ENCODE measurements at places on chromosomes 2 and 18.
A peak's percentile ranks its signal among the peaks of the same experiment; 100 is the strongest.

GRCh38 chr2:47299555-47299954 is 103.4 kb upstream of the MSH2 start:
- peak; percentile 47 for DNase-seq

GRCh38 chr2:1620081-1620480 is 124.2 kb downstream of the PXDN start:
- no peak for DNase-seq

- DNase-seq = no peak
Observed at GRCh38 chr2:191176305-191176704, 25.5 kb upstream of the STAT4 start.

- peak; percentile 74 for DNase-seq
Observed at GRCh38 chr2:121721926-121722325, 14.7 kb downstream of the NIFK start.

DNA sequence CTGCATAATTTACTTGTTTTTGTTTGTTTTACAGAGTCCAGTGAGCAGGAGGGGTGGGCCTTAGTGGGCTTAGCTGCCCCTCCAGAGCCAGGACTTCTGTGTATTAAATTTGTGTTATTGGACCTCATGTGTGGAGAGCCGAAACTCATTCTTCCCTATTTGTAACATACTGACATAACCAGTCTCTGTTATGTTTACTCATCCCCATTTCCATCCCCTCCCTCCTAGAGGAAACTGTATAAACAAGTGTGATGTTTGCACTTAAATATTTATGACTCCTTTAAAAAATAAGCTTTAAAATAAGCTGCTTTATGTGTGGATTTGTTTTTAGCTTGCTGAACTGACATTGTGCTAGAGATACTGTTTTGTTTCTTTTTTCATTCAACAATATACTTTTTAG is 13.8 kb downstream of the ZNF512 start:
- DNase-seq = peak; percentile 16

GRCh38 chr2:216989340-216990129 is 129.7 kb upstream of the TNP1 start:
- no peak for DNase-seq

DNA sequence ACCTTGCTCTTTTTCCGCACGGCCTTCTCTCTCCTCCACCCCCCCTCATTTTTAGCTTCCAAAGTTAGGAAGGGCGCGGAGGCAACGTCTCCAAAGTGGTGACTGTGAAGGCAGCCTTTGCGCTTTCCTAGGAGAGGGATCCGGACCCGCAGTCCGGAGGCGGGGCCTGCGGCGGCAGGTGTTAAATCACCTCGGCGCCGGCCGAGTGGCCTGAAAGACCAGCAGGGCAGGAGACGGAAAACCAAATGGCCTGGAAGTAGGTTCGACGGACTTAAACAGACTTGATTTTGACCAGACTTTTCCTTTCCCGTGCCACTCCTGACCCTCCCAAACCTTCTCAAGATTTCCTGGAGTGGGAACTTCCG is 615 bp downstream of the GORASP2 start:
- peak; percentile 42 for DNase-seq

DNA sequence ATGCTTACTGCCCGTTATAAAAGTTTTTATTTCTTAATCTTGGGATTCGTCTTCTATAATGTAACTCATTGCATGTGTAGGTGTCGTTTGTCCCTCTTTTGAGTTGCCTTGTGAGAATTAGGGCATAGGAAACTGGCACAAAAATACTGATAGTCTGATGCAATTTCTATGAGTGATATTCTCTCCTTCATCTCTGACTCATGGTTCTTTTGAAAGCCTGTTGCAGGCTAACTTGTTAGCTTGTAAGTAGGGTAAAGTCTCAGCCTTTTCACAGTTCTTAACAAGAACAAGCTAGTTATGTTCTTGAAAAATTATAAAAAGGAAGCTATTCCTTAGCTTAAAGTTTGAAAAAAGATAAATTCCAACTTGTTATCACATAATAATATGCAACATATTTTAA is 1085.4 kb upstream of the NRXN1 start:
- no peak for DNase-seq

DNA sequence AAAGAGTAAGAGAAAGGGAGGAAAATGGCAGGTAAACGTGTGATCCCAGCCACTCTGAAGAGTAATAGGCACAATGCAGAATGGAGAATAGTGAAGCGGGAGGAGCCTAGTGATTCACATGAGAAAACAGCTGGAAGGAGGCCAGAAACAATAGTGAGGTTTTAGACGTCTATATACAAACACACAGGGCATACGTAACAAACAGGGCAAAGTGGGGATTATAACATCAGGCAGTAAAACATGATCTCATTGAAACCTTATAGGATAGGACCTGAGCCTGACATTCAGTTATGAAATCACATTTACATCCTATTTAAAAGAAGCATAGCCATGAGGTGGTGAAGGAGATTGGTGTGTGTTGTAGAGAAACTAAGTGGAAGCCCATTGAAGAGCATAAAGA is 33.0 kb upstream of the GATA6 start:
- DNase-seq = no peak

- DNase-seq = no peak
Observed at GRCh38 chr2:165068487-165068757, 113.1 kb upstream of the SLC38A11 start.

GRCh38 chr2:20594957-20595356 is 55.9 kb downstream of the HS1BP3 start:
- DNase-seq = no peak

DNA sequence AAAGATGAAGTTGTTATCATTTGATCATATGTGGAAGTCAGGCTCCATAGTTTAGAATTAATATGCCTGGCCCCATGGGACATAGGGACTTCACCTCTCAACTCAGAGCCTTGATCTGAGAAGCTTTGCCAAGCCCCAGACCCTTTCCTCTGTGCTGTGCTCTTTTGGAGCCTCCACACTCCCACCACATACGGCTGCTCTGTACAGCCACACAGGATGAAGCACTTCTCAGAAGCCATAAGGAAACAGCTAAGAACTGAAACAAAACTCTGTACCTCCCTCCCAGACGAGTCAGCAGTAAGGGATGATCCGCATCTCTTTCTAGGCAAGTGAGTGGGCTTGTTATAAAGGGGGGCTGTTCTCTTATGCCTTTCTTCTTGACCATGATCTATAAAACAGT is 66.5 kb downstream of the CAB39 start:
- DNase-seq = no peak

DNA sequence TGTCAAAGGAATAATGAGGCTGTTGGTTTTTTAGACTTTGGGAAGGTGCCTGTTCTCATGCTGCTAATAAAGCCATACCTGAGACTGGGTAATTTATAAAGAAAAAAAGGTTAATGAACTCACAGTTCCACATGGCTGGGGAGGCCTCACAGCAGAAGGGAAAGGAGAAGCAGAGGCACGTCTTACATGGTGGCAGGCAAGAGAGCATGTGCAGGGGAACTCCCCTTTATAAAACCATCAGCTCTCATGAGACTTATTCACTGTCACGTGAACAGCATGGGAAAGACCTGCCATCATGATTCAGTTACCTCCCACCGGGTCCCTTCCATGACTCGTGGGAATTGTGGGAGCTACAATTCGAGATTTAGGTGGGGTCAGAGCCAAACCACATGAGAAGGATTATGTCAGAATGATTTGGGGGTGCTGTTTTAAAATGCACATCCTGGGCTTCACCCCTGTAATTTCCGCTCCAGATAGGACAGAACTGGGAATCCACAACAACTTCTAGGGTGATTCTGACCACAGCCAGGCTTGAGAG is 37.8 kb downstream of the TCF7L1 start:
- peak; percentile 69 for DNase-seq

GRCh38 chr18:59918997-59919396 is 19.2 kb downstream of the PMAIP1 start:
- no peak for DNase-seq

- no peak for DNase-seq
Observed at GRCh38 chr18:6875749-6876148, 146.2 kb downstream of the ARHGAP28 start.

- peak; percentile 77 for DNase-seq
Observed at GRCh38 chr18:5296706-5297320, 1.3 kb upstream of the ZBTB14 start.

- DNase-seq = no peak
Observed at GRCh38 chr2:12194968-12195367, 448.5 kb downstream of the LPIN1 start.

DNA sequence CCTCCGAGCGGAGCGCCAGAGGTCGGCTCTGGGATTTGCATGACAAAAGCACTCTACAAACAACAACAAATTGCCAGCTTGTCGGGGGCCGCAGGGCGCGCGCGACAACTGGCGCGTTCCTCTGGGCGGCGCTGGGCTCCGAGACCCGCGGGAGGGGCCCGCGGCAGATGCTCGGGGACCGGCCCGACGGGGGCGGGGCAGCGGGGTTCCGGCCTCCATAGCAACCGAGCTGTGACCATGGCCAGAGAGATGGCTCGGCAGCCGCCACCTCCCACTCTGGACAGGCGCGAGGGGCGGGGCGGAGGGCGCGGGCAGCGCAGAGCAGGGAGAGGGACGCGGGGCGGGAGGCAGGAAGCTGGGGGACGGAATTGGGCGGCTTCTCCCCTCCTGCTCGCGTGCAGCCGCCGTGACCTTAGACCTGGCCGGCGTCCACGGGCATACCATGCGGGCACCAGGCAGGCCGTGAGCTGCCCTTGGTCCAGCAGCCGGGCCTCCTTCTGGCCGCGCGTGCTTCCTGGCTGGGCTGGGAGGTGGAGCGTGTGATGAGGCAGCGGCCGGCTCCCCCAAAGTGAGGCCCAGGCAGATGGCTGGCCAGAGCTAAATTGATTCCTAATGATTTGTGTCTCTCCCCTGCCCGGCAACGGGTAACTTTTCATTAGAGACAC is 171.5 kb downstream of the CELF4 start:
- no peak for DNase-seq

DNA sequence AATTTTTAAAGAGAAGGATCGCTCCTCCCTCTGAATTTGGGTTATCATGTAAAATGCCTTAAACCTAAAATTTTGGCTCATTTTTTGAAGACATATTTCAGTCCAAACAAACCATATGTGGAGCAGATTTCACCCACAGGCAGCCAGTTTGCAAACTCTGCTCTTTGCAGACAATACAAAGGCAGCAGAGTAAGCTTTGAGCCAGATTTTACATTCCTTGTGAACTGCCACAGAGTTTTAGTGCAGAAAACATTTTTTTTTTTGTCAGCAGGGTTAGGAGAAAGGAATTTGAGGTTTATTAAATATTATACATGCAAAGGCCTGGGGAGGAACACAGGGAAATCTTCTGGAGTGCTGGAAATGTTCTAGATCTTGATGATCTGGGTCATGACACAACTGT is 171.9 kb upstream of the FN1 start:
- DNase-seq = no peak

DNA sequence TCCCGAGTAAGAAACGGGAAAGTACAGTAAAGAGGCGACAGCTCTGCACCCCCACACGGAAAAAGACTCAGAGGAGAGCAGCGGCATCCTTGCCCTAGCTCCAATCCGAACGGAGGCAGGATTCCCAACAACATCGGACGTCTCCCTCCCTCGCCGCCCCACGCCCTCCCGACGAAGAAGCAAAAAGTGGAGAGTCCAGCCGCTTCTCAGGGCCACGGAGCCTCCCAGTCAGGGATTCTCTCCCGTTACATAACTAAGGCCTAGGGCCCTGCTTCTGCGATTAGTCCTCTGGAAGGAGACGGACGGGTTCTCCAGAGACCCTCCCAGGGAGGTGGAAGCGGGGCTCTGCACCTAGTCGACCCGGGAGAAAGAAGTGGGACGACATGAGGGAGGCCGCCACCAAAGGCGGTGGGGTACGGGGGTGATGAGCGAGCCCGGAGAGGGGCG is 587 bp downstream of the SUMO1 start:
- peak; percentile 37 for DNase-seq

DNA sequence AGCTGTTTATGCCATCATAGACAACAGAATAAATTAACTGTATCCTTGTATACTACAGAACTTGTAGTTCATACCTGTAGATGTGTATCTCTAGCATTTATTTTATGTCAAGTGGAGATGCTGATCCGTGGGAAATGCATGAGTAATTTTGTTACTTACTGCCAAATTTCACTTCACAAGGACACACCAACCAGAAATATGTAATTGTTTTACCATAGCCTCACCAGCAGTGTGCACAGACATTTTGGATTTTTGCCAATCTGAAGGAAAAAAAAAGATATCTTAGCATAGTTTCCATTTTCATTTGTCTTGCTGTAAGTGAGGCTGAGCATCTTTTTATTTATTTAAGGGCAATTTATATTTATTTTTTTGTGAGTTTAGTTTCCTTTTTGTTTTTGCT is 265.1 kb upstream of the OSR1 start:
- DNase-seq = no peak

GRCh38 chr18:58337686-58338085 is 291.2 kb downstream of the ALPK2 start:
- DNase-seq = no peak

GRCh38 chr2:233976690-233977294 is 59.6 kb downstream of the TRPM8 start:
- peak; percentile 28 for DNase-seq

GRCh38 chr2:6999211-6999877 is 82.1 kb downstream of the RNF144A start:
- DNase-seq = no peak

GRCh38 chr2:240518981-240519380 is 38.8 kb downstream of the ANKMY1 start:
- no peak for DNase-seq

DNA sequence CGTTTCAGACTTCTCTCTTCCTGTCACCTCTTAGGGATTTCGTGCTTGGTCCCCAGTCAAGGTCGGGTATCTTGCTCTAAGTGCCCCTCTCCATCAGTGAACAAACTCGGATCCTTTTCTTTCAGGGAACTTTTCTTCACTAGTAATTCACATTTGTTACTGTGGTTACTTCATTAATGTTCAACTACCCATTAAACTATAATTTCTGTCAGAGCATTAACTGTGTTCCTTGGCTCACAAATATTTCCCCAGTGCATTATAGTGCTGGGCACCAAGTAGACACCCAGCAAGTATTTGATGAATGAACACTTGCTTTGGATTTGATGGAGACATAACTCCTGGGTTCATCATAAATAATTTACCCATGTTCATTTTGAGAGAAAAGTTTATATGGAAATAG is 209.7 kb upstream of the KCNJ3 start:
- DNase-seq = no peak

DNA sequence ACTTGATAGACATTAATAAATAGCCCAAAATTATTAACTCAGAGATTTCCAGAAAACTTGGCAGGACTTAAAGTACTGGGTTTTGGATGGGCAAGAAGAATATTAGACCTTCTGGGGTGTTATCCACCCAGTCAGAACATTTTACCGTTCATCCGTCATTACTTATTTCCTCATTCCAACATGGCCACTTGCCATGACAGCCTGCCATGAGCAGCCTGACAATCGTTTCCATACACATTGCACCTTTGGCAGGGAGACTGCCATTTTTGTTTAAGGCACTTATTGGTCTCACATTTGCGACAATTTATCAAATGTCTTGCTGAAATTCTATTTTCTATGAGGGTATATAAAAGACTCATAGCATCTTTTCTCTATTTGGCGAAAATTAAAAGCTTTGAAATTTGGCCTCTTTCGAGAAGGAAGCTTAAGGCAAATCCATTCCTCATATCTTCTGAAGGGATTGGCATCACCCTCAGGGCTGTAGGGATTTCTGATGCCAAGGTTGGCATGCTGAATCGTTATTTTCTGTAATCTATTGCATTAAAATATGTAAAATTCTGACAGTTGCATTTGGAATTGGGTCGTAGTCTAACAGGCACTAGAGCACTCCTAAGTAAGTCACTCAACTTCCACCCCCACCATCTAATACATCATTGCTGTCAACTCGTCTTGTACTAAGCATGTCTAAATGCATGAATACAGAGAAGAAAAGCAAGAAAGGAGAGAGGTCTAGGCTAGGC is 406.3 kb upstream of the PIK3C3 start:
- no peak for DNase-seq

All from suppressor macrophage treated with lipopolysaccharide for 4 hours (primary cell).